ENCODE measurements at places on chromosomes 2 and 18.

DNA sequence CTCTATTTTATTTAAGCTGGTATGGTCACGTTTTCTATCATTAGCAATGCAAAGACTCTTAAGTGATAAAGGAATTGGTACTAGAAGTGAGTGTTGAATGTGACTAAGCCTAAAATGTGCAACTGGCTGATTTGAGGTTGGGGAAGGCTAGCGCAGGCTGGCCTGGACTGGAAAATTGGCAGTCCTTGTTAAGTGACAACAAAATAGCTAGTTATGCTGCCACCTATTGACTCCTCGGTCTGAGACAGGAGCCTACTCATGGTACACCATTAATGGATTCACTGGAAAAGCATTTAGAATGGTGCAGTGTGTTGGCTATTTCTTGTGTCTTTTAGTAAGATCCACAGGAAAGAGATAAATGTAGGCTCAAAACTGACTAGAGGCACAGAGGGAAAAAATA is 5.7 kb upstream of the WIPF1 start:
- DNase-seq = peak; percentile 42

- DNase-seq = no peak
These were observed 160.3 kb downstream of the TMEM18 start for GRCh38 chr2:516944-517343.

DNA sequence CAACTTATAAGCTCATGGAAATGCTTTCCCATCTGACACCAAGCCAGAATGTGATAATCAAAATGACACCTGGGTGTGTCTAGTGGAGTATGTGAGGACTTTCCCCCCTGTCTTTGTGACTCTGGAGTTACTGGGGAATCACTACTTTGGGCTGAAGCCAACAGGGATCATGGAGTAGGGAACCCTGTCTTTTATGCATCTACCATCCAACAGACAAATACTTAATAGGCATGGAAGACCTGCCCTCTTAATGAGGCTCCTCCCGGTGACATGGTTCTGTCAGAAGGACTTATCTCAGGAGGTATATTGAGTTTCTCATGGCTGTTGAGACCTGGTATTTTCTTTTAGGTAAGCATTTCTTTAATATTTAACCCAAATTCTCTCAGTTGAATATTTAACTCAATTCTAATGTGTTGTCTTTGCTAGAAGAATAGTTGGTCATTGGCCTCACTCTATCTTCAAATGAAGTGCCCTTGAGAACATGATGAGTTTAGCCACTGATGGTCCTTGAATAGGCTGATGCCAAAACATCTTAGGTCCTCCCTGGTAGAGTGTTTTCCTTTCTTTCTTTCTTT is 42.1 kb downstream of the TGIF1 start:
- no peak for DNase-seq

DNA sequence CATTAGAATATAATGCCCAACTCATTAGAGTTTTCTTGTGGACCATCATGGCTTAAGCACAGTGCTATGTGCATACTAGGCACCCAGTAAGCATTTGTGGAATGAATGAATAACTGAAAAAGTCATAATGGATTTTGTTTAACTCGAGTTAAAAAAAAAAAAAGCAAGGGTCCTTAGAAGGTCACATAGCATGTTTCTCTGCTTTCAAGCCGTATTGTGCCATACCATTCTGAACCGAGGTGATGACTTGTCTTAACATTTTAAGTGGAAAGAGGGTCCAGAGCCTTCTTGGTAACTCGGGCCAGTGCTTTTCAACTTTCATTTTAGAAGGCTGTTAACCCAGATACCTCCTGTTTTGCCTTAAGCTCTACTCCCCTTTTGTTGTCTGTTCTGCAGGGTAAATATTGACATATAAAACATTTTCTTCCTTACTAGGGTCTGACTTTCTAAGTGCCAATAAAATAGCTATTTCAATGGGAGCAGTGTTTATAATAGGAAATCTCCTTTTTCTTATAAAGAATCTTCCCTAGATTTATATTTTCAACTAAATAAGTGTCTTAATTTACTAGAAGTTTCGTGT is 787 bp upstream of the ADGRF3 start:
- DNase-seq = no peak

- DNase-seq = no peak
These were observed 250.7 kb downstream of the SATB2 start for GRCh38 chr2:199207011-199207410.

DNA sequence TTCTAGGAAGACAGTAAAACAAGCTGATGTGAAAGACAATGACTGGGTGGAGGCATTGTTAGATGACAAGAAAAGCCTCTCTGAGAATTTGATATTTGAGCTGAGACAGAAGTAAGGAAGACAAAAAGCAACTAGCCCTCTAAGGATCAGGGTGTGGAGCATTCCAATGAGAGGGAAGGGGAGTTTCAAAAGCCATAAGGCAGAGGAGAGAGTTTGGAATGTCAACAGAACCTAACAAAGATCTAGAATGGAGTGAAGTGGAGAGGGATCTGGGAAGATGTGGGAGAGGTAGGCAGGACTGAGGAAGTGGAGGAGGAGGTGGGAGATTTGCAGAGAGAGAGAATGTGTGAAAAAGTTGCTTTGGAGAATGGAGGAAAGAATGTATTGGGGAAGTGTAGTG is 17.3 kb upstream of the ASXL2 start:
- no peak for DNase-seq

DNA sequence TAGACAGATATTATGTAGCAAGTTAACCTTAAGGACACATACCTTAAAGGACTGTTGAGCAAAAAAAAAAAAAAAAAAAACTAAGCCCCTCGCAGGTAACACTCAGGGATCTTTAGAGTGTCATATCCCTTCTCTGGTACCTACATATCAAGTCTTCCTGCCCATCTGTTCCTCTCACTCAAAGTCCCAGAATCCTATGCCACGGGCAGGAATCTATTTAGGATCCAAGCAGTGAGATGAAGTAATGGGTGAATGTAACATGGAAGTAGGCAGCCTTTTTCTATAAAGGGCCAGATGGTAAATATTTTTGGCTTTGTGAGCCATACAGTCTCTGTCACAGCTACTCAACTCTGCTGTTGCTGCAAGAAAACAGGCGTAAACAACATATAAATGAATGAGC is 496.7 kb downstream of the STK39 start:
- DNase-seq = no peak

GRCh38 chr18:31430554-31430953 is 17.0 kb upstream of the DSG3 start:
- no peak for DNase-seq

DNA sequence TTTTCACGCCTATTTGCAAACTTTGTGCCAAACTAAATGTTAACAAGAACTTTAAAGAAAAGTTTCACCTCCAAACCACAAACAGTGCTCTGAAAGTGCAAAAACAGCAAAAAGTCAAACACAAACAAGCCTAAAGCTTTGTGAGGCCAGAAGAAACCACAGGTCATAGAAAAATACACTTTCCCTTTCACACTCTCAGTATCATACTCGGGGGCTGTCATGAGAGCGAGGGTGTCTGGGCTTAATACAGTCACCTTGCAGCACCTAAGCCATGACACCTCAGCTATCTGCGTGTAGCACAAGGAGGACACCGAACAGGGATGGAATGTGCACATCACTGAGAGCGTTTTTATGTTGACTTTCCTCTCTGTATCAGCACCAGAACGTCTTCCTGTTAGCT is 26.6 kb upstream of the SEH1L start:
- DNase-seq = no peak

DNA sequence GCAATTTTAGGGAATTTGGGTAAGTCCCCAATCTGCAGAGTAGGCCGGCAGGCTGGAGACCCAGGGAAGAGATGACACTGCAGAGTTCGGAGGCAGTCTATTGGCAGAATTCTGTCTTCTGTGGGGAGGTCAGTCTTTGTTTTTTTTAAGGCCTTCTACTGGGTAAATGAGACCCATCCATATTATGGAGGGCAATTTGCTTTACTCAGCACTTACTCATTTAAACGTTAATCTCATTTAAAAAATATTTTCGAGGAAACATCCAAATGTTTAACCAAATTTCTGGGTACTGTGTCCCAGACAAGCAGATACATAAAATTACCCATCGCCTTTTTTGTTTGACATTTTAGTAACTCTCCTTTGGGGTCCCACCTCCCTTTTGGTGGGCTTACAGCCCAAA is 139.5 kb downstream of the IRS1 start:
- no peak for DNase-seq

DNA sequence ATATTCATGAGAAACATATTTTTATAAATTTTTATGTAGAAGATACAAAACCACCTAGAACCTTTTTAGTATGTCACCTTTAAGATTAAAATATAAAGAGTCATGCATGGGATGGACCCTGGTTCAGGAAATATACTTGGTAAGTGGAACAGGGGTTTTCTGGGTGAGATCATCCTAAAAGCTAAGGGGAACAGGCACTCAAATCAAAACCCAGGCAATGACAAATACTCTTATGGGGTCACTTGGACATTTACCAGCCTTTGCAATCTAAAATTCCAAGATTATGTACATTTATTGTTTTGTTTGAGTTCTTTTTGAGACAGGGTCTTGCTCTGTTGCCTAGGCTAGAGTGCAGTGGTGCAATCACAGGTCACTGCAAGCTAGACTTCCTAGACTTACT is 65.8 kb downstream of the SGPP2 start:
- no peak for DNase-seq

DNA sequence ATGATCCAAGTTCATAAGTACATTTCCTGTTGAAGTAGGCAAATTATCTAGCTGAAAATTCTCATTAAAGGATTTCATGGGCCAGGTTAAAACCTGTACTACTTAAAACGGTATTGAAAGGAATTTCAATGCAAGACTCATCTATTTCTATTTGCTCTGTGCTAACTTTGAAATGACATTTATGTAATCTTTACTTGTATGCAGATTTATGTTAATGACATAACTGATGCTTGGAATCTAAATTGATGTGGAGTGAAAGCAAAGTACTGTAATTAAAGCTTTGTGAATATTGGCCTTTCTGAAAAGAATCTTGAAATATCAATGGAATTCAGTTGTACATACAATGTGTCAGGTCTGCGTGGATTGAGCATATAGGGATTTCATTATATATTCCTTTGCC is 390.0 kb downstream of the CPS1 start:
- no peak for DNase-seq

DNA sequence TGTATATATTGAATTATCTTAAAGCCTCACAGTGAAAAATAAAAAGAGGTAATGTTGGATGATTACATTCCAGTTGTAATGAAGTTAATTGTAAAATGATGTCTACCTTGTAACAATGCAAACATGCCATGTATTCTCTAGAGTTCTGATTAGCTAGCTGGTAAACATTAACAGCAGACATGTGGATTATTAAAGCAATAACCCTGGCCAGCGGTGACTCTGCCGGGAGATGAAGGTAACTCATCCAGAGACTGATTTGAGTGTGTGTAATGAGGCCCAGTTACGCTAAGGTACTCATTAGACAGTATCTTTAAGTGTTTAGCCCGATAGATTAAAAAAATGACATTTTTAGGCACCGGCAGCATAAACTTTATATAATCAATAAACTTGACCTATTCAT is 79.6 kb upstream of the REV1 start:
- DNase-seq = no peak

DNA sequence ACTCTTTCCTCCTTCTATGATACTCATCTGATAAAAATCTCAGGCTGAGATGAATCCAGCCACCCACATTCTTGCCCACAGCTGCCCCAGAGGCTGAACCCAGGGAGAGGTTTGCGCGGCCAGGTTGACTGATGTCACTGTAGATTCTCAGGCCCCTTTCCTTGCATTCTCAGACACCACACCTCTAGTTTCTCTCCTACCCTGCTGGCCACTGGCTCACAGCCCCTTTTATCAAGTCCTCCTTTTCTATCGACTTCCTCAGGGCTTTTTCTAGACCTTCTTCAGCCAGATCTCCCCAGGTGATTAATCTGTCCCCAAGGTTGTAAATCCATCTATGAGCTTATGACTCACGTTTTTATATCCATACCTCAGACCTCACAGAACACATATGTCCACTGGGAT is 99.8 kb downstream of the TACR1 start:
- DNase-seq = no peak

DNA sequence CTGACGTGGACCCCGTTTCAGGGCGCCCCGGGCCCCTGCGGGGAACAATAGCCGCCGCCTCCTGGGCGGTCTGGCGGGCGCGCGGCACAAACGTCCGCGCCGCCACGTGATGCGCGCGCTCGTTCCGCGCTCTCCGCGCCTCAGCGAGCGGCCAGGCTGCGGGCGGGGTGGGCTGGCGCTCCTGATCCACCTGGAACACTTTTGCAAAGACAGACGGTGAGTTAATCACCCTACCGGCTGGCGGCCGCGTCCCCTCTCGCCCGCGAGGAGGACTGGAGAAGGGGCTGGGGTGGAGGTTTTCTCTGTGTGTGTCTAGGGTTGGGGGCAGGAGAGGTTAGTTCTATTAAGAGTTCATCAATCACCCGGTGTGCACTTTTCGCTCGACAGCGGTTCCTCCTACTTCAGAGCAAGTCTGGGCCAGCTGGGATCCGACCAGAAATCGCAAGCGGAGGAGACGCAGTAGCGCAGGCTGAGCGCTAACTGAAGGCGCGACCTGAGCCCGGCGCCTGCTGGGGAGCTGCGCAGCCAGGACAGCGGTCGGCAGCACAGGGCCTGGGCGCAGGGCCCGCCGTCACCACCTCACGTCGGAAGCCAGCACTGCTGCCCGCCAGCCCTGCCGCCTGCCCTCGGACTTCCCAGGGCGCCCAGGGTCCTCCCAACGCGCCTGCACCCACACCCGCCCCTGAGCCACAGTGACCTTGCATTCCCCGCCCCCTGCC is 10.3 kb upstream of the HOXD1 start:
- no peak for DNase-seq

GRCh38 chr2:189175869-189176433 is 3.6 kb downstream of the COL5A2 start:
- no peak for DNase-seq

DNA sequence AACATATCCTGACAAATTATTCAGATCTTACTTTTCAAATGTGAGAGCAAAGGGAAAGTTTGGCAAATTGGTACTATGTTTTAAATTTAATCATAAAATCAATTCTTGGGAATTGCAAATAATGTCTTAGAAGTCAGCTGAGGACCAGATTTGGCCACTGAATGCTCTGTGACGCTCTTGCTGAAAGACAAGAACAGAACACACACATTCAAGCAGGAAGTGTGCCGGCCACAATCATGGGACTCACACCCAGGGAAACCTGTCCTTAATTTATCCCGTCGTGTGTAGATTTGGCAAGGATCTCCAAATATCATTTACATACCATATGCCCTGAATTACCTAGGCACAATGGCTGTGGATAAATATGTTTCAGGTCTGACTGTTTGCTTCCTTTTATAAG is 253.1 kb downstream of the TCF4 start:
- no peak for DNase-seq

- no peak for DNase-seq
These were observed 91.1 kb upstream of the MYO3B start for GRCh38 chr2:170086751-170087412.

- DNase-seq = no peak
These were observed 109.6 kb upstream of the CYRIA start for GRCh38 chr2:16774980-16775898.

- no peak for DNase-seq
These were observed 90.0 kb downstream of the PLEKHM3 start for GRCh38 chr2:207935121-207935990.

DNA sequence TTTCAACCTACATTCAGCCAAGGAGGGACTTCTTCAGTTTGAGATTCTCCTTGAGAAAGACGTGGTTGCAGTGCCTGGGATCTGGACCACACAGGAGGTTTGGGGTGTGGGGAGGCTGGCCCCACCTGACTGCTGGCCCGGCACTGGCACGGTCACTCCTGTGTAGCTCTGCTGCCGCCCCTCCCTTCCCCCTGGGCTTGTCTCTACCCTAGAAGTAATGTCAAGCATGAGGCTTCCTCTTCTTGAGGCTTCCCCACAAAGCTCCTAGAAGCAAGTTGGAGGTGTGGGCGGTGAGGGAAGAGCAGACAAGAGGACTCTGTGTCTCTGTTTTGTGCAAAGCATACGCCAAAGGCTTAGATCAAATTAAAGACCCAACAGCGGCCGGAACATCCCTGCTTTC is 8.7 kb downstream of the KLHL29 start:
- no peak for DNase-seq
